ENCODE measurements at places on chromosomes 11 and 22.

- DNase-seq = no peak
Observed at GRCh38 chr11:1541474-1542204, 30.4 kb downstream of the DUSP8 start.

GRCh38 chr11:71286701-71287643 lies 34.6 kb upstream of the SHANK2 start:
- DNase-seq = peak; percentile 96

GRCh38 chr11:57363131-57364080 lies 17.5 kb downstream of the PRG3 start:
- DNase-seq = no peak

- DNase-seq = peak; percentile 48
Observed at GRCh38 chr22:32206774-32207758, 2.2 kb upstream of the RFPL2 start.

DNA sequence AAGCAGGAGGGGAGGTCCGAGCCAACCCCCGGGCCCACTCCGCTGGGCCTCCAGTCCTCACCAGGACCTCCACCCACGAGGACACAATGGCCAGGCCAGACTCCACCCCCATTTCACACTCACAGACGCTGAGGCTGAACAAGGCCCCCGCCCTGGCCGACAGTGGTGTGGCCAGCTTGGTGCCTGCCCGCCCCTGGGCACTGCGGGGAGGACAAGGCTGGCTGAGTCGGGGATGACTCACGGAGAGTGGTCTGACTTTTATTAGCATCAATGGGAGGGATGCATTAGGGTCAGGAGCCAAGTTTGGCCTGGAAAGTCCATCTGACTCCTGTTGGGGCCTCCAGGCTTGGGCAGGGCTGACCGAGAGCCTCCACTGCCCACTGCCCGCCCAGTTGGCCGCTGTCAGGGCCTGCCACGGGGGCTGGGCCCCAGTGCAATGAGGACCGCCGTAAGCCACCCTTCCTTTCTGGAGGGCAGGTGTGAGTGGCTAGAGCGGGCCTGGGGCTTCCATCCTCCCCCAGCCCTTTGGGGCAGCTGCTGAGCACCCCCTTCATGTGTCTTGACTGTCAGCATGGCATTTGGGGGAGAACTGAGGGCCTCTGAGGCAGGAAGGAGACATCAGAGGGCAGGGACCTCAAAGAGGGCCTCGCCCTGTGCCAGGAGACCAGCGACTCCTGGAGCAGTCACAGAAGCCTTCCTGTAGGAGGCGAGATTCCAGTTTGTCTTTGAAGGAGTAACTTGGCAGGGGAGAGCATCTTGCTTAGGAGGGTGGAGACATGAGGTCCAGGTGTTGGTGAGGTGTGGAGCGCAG lies 10.6 kb downstream of the TSPAN32 start:
- no peak for DNase-seq

- peak; percentile 53 for DNase-seq
Observed at GRCh38 chr11:115333121-115333520, 171.1 kb downstream of the CADM1 start.

DNA sequence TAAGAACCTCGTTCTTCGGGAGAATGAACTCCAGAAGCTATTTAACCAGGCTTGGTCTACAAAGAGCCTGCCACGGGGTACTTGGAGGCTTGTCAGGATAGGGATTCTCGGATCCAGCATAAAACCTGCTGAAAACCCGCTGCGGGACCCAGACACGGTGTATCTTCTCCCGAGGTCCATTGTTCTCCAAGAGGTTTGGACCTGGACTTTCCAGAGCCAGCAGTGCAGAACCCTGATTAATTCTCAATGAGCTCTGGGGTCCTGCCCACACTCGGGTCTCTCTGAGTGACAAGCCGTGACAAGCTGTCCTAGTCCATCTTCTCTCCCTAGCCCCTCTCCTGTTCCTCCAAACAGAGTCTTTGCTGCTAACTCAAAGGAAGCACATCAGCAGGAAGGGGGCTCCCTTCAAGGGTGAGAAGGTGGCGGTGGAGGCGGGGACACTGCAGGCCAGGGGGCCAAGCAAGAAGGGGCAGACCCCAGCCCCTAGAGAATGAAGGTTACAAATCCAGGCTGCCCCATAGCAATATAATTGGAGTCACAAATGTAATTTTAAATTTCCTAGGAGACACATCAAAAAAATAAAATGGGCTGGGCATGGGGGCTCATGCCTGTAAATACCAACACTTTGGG lies 12.2 kb downstream of the SHANK2 start:
- no peak for DNase-seq

- no peak for DNase-seq
Observed at GRCh38 chr22:23149743-23150238, 4.5 kb downstream of the RAB36 start.

DNA sequence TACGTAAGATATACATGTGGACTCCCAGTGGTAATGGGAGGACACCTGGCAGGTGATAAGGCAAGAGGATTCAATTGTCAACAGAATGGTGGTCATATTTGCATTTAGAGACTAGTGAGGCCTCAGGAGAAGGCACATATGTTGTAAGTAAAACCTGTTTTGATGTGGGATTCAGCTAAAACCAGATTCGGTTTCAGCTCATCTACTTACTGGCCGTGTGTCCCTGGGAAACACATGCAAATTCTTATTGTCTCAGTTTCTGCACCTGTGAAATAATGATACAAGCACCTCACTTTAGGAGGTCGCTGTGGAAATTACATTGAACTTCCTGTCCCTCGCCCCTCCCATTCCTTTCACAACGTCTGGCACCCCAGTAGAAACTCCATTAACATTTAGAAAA lies 78.9 kb upstream of the FIBIN start:
- DNase-seq = no peak

GRCh38 chr11:93145390-93145915 lies 52.3 kb downstream of the SLC36A4 start:
- no peak for DNase-seq

DNA sequence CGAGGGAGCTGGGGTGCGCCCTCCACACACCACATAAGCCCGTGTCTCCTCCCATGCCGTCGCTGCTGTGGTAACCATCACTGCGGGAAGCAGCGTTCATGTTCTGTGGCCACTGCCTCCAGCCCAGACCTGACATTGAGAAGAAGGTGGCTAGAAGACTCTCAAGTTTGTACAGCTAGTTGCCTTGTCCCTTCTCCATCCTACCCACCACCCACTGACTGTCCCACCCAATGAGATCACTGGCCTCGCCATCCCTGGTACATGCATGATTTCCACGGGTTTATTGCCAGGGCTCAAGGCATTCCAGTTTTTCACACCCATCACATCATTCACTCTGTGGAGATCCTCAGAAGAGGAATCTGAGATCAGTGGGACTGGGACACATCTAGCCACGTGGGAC lies 33.0 kb downstream of the AHNAK start:
- no peak for DNase-seq

GRCh38 chr22:44805711-44806110 lies 53.3 kb downstream of the ARHGAP8 start:
- DNase-seq = no peak

- DNase-seq = no peak
Observed at GRCh38 chr11:129814244-129815014, 1.2 kb upstream of the TMEM45B start.

DNA sequence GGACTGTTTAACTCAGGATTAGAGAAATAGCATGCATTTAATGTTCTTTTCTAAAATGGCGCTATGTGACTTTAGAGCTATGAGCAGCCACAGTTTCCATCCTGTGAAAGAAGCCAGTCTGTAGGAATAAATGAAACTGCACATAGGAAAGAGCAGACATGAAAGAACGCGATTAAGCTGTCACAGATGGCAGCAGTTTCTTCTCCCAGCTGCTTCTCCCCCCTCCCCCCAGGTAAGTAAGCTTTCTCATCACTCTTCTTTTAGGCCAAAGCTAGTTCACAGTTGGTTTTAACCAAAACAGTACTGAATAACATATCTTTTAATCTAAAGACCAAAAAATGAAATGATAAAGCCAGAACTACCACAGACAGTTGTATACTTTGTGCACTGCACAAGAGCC lies 266.4 kb downstream of the KCNA4 start:
- no peak for DNase-seq

DNA sequence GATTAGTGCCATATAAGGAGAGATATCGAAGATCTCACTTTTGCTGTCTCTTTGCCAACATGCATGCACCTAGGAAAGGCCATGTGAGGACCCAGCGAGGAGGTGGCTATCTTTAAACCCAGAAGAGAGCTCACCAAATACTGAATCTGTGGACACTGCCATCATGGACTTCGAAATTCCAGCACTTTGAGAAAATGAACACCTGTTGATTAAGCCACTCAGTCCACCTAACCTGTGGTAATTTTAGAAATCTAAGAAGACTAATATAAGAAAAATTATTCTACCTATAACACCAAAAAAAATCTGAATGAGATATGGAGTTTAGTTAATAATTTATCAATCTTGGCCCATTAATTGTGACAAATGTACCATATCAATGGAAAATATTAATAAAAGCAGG lies 193.6 kb upstream of the CARD18 start:
- DNase-seq = no peak

- DNase-seq = no peak
Observed at GRCh38 chr11:9020916-9021315, 17.1 kb upstream of the NRIP3 start.

DNA sequence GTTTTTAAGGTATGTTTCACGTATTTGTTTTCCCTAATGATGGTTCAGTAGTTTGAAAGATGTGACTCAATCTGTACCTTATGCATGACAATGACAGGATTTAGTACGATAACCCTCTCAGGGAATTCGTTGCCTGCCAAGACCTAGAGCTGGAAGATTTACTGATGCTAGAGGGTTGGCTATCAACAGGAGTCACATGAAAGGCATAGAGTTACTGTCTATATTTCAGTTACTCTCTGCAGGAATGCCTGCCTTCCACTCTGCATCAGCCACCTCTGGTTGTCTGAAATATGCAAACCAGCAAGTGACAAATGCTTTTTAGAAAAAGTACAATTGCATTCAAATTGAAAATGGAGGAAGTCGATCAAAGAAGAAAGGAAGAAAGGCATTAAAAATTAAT lies 276.3 kb upstream of the RAG2 start:
- DNase-seq = no peak

- no peak for DNase-seq
Observed at GRCh38 chr22:18909556-18909955, 3.4 kb downstream of the DGCR6 start.

DNA sequence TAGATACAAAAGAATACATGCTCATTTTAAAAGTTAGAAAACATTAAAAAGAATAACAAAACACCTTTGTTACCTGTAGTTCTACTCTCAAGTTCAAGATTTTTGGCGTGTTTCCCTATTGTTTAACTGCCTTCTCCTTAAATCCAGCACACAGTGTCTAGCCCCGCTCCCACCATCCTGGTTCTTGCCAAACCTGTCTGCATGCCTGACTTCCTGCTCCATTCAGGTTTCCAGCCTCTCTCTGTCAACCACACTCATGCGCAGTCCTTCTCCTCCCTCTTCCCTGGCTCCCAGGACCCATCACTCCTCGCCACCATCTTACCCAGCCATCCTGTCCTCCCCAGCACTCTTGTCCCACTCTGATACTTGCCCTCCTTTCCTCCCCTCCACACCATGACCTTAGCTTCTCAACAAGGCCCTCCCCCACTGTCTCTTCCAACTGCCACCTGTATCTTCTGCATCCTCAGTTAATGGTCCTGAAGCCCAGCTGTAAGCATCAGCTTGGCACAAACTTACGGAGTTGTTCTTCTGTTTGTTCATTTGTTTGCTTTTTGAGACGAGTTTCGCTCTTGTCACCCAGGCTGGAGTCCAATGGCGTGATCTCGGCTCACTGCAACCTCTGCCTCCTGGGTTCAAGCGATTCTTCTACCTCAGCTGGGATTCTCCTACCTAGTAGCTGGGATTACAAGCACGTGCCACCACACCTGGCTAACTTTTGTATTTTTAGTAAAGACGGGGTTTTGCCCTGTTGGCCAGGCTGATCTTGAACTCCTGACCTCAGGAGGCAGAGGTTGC lies 7.5 kb upstream of the MYH9 start:
- DNase-seq = no peak

- peak; percentile 66 for DNase-seq
Observed at GRCh38 chr11:73330569-73331093, 22.6 kb downstream of the ARHGEF17 start.

DNA sequence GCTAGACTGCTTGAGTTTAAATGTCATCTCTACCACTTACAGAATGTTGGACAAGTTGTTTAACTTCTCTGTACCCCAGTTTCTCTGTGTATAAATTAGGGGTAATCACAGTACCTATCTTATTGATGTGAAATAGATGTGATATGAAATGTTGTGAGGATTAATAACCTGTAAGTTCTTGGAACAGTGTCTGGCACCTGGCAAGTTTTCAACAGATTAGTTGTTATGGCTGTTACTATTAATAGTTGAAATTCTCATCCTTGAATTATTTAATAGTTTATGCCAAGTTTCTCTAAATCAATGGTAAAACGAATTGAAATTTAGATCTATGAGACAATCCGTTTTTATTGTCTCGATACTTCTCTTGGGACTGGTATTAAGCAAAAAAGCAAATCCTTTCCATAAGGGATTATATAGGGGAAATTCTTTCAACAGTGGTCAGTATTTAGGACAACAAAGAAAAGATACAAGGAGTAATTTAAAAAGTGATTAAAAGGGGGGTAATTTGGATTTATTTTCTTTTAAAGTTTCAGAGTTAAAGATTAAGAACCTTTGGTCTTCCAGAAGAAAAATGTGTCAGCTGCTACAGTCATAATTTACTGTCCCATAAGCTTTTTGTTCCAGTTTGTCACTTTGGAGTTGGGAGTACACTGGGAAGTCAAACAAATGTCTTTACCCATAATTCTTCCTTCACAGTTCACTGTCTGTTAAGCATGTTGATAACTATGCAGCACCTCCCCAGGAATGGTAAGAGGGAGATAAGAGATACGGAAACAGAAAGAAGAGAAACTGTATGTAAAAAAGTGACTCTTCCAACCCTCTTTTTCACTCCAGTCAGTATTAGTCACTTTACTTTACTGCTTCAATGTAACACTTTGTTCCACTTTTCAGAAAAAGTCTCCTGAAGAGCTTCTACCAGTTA lies 13.2 kb downstream of the PDE3B start:
- DNase-seq = no peak

GRCh38 chr22:37677493-37677974 lies 2.1 kb downstream of the LGALS1 start:
- DNase-seq = no peak

GRCh38 chr11:60183591-60184205 lies 815 bp upstream of the MS4A6A start:
- DNase-seq = no peak

DNA sequence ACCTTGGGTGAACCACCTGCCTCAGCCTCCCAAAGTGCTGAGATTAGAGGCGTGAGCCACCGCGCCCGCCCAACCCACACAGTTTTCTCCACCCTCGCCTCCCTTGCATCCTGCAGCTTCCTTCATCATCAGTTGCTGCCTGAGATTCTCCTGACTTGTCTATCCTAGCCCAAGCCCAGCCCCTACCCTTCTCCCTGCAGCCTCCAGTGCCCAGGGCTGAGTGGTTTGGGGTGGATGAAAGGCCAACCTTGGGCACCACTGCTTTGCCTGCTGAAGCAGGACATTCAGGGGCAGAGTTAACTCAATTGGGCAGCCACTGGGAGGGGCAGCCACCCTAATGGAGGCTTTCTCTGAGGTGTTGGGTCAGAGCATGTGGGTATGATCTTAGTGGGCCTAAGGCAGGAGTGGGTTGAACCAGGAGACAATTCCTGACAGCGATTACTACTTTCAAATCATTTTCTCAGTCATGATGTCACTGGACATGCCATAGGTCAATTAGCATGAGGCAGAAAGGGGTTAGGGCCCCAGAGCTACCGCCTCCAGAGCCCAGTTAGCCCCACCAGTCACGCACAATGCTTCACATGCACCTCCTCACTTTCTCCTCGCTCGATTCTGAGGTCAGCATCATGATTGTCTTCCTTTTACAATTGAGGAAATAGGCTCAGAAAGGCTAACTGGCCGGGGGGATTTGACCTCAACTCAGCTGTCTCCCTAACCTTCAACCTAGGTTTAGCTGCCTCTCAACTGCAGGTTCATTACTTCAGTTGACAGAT lies 1.0 kb upstream of the FKBP2 start:
- DNase-seq = no peak

All from ACHN (cell line).